ENCODE measurements at places on chromosomes 7 and 10.

DNA sequence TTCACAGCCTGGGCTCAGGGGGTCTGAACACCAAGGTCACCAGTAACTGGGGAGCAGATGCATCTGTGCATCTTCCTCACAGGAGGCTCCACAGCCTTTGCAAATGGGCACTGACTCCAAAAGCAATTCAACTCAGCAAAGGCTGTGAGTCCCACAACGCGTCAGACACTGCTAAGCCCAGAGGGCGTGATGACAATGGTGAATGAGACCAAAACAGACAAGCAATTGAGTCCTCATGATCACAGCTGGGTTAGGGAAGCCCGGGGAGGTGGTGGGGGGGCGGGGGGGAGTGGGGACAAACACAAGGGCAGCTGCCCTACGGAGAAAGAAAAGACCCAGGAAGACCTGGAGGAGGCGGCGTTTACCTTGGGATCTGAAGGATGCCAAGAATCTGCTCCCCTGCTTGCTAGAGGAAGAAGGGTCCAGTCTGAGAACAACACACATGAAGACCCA, 61.6 kb upstream of the RNF32 start:
- no peak for DNase-seq

GRCh38 chr10:131885391-131886165, 15.2 kb upstream of the PPP2R2D start:
- peak; percentile 87 for DNase-seq

DNA sequence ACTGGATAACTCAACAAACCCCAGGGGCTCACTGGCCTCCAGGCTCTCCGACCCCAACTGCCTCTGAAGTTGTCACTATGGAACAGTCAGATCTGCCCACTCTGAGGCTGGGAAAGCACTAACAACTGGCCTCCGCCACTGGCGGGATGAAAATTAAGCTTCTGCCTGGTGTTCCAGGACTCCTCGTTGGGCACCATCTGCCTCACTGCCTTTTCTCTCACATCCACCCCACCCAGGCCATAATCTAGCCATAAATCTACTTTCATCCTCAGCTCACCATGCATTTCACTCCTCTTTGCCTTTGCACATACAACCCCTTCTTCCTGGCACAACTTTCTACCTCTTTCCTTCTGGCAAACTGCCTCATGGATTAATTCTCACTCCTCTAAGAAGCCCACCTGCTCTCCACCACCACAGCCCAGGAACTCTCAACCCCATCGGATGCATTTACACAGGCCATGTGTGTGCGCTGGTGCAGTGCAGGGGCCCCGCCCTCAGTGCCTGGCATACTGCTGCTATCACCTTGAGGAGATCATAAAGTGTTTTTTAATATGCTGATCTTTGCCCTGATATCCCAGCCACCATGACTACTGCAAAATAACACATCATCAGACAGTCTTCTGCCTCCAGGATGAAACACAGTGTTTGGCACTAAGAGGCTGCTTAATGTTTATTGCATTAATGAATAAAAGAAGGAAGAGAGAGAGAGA, 4.0 kb downstream of the CDHR1 start:
- peak; percentile 2 for DNase-seq

DNA sequence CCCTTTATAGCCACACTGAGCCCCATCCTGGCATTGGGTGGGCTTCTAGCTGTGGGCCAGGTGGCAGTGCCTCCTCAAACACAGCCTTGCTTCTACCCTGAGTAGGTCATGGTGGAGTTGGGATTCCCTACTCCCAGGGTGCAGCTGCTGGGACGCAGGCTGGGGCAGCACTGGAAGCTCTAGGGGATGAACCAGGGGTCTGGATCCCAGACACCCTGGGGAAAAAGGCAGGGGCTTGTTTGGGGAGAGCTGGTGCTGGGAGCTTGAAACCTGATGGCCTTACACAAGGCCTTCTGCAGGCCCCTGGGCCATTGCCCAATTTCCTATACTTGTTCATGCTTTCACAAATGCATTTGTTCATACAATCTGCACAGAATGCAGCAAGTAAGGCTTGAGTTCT, 103.7 kb upstream of the CTBP2 start:
- DNase-seq, result no peak

GRCh38 chr10:132232023-132232951, 45.5 kb downstream of the DPYSL4 start:
- DNase-seq, result no peak

DNA sequence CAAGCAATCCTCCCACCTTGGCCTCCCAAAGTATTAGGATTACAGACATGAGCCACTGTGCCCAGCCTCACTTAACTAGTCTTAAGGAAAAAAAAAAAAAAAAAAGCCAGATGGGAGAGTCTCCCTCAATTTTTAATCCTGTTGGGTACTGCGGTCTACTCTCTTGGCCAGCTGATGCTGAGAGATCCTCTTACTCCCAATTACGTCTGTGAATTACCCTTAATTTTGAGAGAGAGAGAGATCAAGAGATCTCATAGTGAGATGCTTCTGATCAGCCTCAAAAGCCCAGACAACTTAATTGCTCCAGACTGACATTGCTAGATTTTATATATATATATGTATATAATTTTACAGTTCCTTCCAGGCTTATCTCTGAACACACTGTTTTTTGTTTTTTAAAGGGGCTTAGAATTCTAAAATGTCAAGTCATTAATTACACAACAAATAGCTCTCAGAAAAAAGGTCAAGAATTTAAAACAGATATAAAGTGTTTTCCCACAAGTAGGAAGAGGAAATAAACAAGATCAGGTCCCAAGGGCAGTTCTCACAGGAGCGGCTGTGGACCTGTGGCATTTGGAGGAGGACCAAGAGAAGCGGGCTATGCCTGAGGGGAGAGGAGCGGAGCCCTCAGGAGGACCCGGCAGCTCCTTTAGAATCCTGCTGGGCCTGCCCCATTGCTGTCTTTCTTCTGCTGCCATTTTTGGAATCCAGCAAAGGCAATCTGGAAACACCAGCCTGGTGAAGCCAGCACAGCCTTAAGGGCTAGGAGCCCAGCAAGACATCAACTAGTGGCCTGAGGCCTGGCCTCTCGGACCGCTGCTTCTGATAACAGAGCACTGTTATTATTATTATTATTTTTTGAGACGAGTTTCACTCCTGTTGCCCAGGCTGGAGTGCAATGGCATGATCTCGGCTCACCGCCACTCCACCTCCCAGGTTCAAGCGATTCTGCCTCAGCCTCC, 30.1 kb downstream of the DENND2A start:
- no peak for DNase-seq

- no peak for DNase-seq
Measured at GRCh38 chr7:155962191-155962967, 150.1 kb upstream of the SHH start.

DNA sequence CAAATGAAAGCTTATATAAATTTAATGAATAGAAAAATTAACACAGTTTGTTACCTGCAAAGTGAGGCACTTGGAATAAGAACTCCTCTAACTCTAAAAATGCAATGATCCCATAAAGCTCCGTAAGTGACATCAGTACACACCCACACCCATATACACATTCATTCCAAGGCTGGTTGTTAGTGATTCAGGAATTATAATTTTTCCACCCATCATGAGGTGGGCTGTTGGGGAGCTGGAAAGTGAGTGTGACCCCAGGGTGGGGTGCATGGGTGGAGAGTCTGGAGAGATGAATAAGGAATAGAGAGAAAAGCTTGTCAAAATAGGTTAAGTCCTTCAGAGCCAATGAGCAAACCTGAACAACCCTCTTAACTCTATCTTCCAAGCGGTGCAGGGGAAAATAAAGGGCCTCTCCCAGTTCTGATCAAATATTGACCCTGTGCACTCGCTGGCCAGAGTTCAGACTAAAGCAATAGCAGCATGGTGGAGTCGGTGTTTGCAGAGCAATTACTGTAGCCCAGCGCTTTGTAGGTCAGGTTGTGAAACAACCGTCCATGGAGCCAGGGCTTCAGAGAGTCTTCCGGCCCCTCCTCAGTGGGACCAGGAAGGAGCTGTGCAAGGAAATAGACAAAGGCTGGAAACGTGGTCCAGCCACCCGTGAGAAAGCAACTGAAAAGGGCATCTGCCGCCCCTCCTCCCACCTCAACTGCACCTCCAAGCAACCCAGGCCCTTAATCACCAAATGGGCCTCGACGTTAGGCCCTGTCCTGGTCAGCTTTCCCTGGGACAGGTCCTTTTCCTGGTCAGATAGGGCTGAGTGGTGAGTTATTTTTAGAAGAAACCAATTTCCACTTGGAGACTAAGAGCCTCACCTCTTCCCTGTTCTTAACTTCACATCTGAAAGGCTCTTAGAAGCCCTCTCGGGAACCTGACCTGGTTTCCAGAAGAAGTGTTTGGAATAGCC, 61.2 kb downstream of the SH3PXD2A start:
- DNase-seq, result no peak

- DNase-seq, result no peak
Measured at GRCh38 chr10:124378881-124379471, 39.7 kb downstream of the OAT start.

DNA sequence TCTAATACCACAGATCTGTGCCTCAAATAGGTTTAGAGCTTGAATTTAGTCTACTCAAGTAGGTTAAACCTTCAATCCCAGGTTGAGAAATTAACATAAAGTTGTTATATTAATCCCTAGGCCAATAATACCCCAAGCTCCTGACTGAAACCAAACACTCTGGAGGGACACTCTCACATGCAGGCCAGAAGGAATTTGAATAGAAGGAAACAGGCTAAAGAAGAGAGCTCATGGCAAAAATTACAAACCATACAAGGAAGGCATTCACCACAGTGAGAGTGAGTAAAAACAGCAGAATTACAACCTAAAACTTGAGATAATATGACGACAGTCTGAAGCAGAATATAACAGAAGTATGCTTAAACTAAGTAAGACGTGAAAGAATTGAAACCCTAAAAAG, 76.1 kb upstream of the PDK4 start:
- DNase-seq, result no peak

- no peak for DNase-seq
Measured at GRCh38 chr10:71799608-71800453, 26.5 kb upstream of the VSIR start.

DNA sequence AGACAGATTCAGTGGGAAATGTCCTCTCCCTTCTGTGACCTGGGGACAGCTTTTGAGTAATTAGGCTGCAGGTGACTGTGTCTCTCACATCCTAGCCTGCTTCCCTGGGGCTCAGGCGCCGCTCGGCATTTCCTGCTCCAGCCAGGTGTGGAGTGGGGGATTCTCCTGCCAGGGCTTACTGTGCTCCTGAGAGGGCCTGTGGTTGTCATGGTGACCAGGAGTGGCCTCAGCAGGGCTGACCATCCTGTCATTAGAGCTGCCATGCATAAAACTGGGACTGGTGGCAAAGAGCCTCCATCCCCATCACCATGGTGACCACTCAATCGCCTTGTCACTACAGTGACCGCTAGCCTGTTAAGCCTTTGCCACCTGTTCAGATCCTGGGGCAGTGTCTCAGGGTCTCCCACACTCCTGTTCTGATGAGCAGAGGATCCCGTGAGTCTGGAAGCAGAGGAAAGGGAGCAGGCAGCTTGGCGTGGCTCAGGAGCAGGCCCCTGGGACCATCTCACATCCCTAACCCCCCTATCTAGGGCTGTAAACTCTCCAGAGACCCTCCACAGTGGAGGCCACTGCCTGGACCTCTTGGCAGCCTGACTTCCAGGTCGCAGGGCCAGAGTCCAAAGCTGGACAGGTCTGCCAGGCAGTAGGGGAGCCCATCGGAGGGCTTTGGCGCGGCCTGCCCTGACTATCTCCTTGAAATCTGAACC, at the start of gene GCK:
Gene GCK, minus strand, starts transcription at position 154 of the 707 bp plus-strand sequence. CDS start 486 bp downstream, outside the sequence.
- DNase-seq, result peak; percentile 23

DNA sequence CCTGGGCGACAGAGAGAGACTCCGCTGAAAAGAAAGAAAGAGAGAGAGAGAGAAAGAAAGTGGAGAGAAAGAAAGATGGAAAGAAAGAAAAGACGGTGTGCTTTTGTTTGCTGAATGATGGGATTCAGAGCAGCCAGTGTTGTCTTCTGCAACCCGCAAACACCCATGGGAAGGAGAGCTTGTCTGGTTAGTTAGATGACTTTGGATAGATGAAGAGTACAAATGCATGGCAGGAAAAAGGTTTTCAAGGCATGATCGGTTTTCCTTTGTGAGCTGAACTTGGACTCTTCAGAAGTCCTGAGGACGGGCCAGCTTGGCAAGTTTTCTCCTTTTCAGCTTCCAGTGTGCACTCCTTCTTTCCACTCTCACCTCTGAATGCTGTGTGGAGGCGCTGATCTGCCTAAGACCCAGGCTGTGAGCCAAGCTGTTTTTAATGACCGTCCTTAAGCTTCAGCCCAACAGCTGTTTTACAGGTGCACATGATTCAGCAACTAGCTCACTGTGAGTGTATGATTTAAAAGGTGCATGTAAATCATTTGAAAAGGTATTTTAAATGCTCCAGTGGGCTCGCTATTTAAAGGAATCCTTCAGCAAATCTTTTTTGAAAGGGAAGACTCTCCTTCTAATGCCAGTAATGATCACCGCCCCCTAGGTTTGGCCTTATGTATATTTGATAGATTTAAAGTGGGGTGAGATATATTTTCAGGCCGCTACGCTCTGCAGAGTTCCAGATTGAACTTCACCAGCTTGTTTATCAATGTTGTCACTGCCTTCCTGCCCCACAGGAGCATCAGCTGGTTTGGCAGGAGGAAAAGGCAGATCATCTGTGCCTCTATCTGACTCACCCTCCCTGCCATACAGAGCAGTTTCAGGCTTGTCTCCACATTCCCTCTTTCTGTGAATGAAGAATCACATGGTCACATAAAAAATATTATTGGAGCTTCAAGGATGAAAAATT, 115.0 kb downstream of the PLXDC2 start:
- DNase-seq, result no peak

- DNase-seq, result no peak
Measured at GRCh38 chr10:52965938-52966401, 193.4 kb upstream of the MBL2 start.

DNA sequence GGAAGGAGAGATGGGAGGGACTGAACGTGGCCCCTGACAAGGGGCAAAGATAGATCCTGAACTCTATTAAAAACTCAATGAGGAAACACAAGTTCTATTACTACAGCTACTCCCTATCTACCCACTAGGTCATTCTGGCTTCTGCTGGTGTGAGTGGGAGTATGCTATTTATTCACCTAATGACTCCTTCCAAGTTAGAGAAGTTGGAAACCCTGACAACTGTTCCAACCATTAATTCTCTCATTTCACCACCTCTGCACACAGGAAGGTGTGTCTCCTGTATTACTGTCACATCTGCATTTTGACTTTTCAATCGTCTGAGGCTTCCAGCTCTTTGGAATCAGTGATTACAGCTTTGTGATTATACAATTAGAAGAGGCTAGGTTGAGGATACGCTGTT, 169.4 kb upstream of the ADO start:
- no peak for DNase-seq

DNA sequence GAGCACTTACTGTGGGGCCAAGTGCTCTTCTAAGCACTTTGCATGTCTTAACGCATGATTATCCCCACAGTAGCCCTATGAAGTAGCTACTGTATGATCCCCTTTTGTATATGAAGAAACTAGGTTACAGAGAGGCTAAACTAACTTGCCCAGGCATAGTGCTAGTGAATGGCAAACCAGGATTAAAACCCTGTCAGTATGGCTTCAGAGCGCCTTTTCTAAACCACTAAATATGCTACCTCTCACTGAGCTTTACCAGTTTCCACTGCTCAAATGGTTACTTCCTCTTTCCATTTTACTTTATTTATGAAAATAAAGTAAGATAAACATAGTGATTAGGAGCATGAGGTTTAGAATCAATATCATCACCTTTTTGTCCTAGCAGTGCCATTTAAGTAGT, 73.6 kb downstream of the PODXL start:
- DNase-seq, result no peak

Data from natural killer cell treated with Interleukin-12 subunit alpha and Interleukin-12 subunit beta and Interleukin-15 and Interleukin-18, amount 100 ng/mL, for 72 hours (primary cell).